Right ventricle myocardium inferior (tissue), 1 donor: ENCODE measurements at places on chromosomes 7 and 10. TPM values are rescaled to one million over a fixed set of nuclear protein-coding genes. Genes with fewer than 3 reads are reported as not detected.

Gene LDB3
- total RNA-seq = 1,478 TPM

Gene OR2F1
- not detected for total RNA-seq

DNA sequence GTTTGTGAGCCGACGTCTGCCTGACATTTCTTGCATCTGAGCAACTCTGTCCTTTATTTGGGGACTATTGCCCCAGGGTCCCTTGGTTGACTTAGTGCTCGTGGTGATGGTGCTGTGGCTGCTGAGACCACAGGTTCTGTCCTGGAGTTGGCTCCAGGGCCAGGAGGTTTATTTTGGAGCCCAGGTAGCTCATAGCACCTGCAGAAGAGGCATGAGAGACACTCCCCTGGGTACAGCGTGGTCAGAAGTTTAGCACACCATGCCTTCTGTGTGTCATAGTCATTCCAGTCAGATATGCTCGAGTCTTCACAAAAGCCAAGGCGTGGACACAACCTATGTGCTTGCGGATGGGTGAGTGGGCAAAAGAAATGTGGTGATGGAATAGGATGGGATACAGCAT, 496.9 kb downstream of the TCERG1L start:
- DNase-seq = no peak

Gene MIOS
- total RNA-seq = 24.9 TPM

- no peak for DNase-seq
Observed at GRCh38 chr7:36708767-36709166, 15.5 kb downstream of the AOAH start.

DNA sequence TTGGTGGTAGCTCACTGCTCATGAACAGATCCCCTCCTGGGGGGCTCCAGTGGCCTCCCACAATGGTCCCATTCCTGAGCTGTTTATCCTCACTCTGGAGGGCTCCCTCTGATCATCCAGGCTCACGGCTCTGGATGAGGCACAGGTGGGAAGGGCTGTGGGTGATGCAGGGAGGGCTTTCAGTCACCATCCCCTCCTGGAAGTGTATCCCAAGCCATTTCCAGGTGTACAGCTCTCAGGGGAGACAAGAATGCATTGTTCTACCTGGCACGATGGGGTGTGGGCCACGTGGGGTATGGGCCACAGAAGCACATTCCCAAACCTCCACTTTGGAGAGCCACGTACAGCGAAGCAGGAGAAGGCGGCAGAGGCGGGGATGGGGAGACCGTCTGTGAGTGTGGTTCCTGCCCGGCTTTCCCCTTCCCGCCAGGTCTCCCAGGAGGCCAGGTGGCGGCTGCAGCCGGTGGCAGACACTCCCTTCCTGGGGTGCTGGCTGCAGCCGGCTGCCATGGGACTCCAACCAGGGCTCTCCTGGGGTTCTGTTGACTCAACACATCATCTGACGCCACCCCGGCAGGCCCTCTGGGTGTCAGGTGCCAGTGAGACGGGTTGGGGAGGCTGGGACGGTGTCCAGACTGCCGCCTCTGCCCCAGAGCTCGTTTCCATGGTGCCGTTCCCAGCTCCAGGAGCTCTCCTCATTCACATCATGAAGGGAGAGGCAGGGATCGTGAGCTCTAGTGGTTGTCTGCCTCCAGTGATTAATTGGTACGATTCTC, 169.7 kb upstream of the RHEB start:
- DNase-seq = no peak

GRCh38 chr7:144629598-144629997, 206.3 kb downstream of the TPK1 start:
- DNase-seq = no peak

DNA sequence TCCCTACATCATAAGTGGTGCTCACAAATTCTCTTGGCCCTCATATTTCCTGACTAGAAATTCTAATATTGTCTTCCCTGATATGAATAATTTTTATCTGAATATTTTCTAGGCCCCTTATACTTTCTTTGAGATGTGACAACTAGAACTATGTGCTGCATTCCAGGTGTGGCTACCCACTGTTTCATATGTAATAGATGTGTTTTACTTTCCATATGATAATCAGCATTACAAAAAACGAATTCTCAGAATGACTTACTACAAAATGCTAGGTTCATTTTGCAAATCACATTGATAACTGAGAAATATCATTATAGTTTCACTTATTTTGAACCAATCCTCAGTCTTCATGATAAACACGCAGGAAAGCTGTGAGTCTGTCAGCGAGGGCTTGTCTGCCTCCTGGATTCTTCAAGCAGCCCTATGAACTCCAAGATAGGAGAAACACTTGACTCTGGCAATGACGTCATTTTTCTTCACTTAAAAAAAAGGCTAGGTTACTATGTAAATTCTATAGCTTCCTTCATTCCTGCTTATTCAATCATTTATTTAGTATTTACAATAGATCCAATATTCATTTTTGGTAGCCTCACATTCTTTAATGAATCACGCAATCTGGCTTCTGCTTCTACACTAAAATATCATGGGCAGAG, 4.6 kb downstream of the WEE2 start:
- DNase-seq = no peak

DNA sequence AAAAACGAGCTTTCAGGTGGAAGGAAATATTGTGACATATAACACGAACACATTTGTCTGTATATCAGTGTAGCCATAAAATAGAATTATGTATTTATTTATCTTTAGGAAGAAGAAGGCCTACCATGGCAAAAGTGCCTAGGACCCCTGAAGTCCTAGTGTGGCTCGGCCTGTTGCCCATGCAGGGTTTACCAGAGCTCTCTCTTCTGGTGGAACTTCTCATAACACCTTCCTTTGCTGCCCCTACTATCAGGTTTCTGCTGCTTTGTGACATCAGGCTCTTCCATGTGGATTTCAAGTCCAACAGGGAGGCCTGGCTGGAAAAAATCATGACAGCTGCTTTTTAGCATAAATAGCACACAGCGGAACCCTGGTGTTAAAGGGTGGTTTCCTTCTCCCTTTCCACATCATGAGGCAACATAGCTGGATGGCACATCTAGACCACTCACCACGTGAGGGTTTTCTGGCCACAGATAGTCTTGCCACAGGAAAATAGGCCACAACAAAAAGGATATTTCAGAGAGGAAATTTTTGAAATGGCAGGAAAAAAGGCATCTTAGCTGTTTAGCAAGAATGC, 44.8 kb upstream of the ADO start:
- DNase-seq = no peak

- no peak for DNase-seq
Observed at GRCh38 chr7:64884913-64885370, 18.1 kb upstream of the ZNF273 start.
